CD8-positive, alpha-beta T cell (primary cell): ENCODE measurements at places on chromosomes 3 and 15.

- no peak for DNase-seq
Observed at GRCh38 chr3:32240159-32240545, 1.7 kb downstream of the CMTM8 start.

DNA sequence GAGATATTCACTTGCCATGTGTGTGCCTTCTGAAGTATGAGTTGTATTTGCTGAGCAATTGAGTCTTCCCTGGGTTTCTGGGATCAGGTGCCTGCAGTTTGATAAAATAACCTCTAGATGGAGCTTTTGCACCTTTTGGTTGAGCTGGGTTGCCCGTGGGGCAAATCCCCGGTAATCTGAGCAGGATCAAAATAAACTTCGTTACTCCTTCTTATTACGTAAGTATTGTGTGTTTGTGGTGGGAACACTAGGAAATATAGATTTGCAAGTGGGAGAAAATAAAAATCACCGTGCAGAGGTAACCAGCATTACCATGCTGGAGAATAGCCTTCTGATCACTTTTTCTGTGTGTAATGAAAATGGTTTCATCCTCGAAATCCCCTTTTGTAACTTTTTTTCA lies 277.4 kb upstream of the NR2E3 start:
- DNase-seq = no peak

DNA sequence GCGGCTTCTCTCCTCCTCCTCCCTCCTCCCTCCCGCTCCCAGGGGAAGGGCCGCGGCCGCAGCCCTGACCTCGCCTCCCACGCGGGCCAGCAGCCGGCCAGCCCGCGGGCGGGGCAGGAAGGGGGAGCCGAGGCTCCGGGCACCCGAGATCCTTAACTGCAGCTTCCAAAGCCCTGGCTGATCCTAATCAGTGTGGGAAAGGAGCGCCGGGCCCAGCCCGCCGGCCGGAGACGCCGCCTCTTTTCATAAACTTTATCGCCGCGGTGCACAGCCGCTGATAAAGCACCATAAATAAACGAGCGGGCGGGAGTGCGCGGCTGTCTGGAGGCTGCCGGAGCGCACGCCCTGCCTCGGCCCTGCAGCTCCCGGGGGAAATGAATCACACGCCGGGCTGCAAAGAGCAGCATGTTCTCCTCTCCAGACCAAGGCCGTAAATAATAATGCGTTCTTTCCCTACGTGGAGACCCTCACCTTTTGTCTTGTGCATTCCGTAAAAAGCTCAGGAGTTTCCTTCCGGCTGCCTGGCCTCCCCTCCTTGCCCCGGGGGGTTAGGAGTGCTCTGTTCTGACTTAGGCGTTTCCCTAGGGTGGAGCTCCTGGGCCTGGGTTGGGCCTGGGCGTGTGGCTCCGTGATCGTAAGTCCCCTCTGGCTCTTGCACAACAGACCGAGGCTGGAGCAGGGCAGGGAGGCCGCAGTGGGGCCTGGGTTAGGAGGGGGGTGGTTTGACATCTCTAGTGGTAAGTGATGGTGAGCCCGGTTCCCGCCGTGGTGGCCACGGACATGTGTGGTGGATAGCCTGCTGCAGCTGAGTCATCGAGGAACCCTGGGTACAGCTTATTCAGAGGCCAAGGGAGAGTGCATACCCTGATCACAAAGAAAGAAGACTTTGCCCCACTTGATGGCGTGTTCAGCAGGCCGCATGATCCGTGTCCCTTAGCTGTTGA lies 132.6 kb upstream of the HES1 start:
- no peak for DNase-seq

GRCh38 chr3:125110876-125111480 lies 55.2 kb upstream of the HEG1 start:
- DNase-seq = no peak

DNA sequence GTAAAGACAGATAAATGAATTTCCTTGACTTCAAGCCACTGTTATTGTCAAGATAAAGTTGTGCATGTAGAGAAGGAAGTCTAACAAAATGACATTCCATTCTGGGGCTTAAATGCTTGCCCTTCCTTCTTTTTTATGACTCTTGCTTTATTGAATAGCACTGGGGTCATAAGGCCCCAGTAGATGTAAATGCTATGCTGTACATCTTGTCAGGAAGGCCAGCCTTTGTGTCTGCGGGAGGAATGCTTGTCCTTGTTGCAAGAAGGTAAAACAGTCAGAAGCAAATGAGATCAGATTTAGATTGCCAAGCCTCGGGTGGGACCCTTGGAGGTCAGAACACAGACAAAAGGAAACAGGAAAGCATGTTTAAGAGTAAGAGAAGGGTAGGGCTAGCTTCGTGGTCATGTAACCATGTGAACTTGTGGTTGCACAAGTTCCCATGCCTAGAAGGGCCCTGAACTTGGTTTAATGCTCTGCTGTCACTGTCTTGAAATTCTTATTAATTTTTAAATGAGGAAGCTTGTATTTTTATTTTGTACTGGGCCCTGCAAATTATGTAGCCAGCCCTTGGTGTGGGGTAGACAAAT lies 81.5 kb downstream of the PPM1L start:
- DNase-seq = no peak
